Hippocampal formation (tissue), 2 donors: ENCODE measurements at places on chromosomes 16 and 17.

DNA sequence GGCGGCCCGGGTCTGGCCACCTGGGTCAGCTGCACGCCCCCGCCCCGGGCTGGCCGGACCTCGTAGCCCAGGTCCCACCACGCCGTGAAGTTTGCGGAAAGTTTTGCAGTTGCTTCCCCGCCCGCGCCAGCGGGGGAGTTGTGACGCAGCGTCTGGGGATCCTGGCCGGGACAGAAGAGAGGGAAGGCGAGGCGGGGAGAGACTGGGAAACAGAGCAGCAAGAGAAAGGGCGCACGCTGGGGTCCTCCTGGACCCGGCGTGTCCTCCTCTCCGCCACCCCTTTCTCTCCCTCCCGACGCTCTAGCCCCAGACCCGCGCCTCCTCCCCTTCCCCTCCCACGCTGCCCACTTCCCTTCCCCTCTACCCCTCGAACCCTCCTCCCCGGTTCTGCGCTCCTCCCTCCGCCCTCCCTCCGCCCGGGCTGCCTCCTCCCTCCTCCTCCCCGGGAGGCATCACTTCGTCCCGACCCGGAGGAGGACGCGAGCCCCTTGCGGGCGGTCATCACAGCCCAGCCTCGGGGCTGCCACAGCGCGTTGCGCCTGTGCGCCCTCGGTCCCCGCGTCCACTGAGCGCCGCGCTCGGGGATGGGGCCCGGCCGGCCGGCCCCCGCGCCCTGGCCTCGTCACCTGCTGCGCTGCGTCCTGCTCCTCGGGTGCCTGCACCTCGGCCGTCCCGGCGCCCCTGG is at the start of gene MRC2:
Gene MRC2, plus strand, starts transcription at position 452 of the 685 bp plus-strand sequence. Its CDS starts 133 bp downstream, at position 585.
- DNase-seq: no peak

GRCh38 chr16:54808890-54809289 is 121.8 kb upstream of the IRX5 start:
- no peak for DNase-seq

GRCh38 chr17:61503961-61504360 is 51.7 kb downstream of the TBX4 start:
- no peak for DNase-seq

- no peak for DNase-seq
Measured at GRCh38 chr16:77744141-77744540, 21.8 kb downstream of the NUDT7 start.

DNA sequence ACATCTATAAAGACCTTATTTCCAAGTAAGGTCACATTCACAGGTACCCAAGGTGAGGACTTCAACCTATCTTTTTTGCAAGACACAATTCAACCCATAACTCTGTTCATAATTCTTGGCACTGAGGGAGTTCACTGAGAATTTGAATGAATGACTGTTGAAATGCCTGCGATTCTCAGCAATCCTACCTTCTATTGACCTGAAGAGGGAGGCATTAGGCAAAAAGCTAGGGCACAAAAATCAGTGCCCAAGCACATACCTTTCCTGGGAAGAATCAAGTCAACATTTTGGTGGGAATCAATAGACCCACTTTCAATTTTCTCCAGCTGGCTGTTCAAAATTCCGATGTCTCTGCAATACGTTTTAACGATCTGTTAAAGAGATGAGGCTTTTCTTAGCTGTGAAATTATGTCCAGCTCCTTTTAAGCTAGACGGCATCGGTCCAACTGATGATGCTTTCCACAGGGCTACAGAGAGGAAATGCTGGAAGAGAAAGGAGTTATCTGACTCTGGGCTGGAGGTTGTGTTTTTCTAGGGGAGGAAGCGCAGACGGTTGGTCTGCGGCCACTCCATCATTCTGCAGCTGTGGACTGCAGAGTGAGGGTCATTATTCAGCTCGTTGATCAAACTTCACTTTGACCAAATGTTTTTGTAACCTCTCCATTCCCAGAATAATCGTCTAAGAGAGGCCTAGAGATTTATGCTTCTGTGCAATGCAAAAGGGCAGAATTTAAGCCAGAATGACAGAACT is 25.2 kb downstream of the BCO1 start:
- DNase-seq: no peak

- no peak for DNase-seq
Measured at GRCh38 chr17:236641-237405, 55.4 kb upstream of the DOC2B start.

GRCh38 chr16:49588729-49589384 is 215.3 kb downstream of the C16orf78 start:
- no peak for DNase-seq

DNA sequence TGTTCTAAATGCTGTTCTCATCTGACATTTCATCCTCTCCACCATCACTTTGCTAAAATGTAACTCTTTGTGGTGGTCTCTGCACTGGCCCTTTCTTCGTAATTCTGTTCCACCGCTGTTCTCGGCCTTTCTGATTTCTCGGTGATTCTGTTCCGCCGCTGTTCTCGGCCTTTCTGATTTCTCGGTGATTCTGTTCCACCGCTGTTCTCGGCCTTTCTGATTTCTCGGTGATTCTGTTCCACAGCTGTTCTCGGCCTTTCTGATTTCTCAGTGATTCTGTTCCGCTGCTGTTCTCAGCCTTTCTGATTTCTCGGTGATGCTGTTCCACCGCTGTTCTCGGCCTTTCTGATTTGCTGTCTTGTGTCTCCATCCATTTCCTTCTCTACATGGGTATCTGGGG is 12.3 kb downstream of the FOXF1 start:
- no peak for DNase-seq

- DNase-seq: no peak
Measured at GRCh38 chr16:68790130-68790761, 53.1 kb upstream of the TANGO6 start.
